ENCODE measurements at places on chromosomes 6 and 20.

DNA sequence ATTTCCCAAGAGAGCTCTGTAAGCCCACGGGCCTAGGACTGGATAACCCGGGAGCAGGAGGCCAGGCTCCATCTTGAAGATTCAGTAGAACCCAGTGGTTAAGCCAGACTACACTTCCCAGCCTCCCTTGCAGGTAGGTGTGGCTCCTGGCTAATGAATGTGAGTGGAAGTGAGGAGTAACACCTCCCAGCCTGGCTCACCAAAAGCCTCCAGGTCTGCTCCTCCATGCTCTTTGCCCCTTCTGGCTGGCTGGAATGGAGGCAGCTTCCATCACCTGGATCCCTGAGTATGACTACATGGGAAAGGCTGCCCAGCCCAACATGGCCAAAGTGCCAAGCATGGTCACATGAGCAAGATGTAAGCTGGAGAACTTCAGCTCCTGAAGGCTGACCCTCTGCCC, 9.7 kb downstream of the LRRN4 start:
- DNase-seq, result peak; percentile 73

DNA sequence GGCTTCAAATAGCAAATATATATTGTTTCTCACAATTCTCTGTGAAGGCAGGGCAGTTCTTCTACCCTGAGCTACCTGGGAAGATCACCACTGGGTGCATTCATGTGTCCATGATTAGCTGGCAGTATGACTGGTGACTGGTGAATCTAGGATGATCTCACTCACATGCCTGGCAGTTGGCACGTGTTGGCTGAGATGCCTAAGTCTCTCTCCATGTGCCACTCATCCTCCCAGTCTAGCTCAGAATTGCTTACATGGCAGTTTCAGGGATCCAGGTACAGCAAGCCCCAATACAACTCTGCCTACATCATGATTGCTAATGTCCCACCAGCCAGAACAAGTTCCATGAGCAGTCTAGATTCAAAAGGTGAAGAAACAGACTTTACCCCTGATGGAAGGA, 346.8 kb upstream of the CNR1 start:
- no peak for DNase-seq

GRCh38 chr6:74087899-74088298, 391.9 kb downstream of the CD109 start:
- DNase-seq, result peak; percentile 2

DNA sequence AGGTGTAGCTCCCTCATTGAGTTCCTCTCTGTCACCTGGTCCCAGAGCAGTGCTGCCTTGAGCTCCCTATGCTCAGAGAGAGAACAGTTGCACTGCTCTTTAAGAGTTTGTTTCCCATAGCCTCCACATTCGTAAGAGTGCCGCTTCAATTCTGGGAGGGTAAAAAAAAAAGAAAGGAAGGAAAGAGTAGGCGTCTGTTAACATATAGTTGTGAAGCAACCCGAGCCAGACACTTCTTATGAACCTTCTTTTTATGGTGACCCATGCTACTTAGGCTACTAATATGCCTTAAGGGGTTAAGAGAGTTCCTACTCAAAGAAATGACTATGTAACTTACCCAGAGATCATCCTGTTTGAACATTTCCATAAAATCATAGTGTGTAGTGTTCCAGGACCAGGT, 4.3 kb upstream of the ARG1 start:
- DNase-seq, result no peak

DNA sequence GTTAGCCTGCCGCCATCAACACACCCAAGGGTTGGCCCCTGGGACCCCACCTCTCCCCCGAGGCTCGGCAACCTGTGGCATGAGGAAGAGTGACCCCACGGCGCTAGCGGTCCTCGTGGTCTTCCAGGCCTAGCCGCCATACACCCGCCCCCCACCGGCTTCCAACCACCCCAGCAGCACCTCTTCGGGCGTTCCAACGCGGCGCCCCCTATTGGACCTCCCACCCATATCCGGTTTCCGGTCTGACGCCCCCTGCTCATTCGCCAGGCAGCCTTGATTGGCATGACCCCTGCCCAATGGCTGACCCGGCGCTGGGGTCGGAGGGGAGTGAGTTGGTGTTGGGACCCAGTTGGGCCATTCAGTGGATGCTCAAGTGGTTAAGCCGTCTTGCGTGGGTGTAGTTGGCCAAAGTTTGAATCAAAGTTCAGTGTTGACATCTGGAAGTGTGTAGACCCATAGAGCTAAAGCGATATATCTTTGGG, at the start of gene GNAS-AS1:
Gene GNAS-AS1 (minus strand): TSS at position 210 of the 482 bp plus-strand sequence.
- DNase-seq, result peak; percentile 96

- DNase-seq, result no peak
Measured at GRCh38 chr20:6007529-6008103, 46.2 kb downstream of the LRRN4 start.

DNA sequence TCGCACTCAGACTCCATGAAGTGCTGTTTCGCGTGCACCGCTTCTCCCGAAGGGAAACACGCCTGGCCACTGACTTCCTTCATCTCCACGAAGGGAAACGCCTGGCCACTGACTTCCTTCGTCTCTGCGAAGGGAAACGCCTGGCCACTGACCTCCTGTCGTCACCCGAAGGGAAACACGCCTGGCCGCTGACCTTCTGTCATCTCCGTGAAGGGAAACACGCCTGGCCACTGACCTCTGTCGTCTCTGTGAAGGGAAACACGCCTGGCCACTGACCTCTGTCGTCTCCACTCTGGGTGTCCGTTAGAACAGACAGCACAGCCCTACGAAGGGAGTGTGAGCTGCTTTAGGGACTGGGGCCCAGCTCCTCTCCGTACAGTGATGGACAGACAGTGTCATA, 17.1 kb upstream of the ADRM1 start:
- DNase-seq, result no peak

- DNase-seq, result peak; percentile 22
Measured at GRCh38 chr6:56246541-56246880, 869 bp downstream of the COL21A1 start.

GRCh38 chr6:151442371-151442770, 9.6 kb downstream of the RMND1 start:
- DNase-seq, result no peak

GRCh38 chr6:40804905-40805304, 217.7 kb upstream of the LRFN2 start:
- DNase-seq, result no peak

GRCh38 chr20:611047-611842, 1.1 kb upstream of the TCF15 start:
- no peak for DNase-seq

DNA sequence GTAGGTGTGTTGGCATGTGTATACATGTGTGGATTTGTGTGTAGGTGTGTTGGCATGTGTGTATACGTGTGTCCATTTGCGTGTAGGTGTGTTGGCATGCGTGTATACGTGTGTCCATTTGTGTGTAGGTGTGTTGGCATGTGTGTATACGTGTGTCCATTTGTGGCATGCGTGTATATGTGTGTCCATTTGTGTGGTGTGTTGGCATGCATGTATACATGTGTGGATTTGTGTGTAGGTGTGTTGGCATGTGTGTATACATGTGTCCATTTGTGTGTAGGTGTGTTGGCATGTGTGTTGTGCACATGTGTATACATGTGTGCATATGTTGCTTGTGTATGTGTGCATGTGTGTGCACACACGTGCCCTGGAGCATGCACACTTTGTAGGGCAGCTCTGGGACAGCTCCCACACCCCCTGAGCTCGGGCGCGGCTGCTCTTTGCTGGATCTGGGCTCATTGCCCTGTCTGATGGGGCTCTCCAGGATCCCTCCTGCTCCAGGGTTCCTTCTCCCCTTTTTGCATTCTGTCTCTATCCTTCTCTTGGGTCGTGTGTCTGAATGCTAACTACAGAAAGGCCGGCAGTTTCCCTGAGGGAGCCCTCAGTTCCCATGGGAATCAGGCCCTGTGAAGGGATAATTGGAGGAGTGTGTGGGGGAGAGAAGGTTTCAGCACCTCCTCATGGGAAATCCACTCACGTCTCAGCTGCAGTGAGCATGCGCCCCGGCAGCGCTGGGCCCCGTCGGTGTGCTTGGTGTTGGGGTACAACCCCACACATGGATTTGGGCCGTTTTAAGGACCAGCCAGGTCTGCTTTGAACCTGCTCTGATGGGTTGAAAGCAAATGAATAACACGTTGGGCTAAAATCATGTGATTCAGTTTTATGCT, 102.0 kb downstream of the ERMARD start:
- no peak for DNase-seq

GRCh38 chr6:23218751-23219150, 649.4 kb downstream of the HDGFL1 start:
- peak; percentile 88 for DNase-seq

- no peak for DNase-seq
Measured at GRCh38 chr6:85134172-85134571, 315.7 kb upstream of the NT5E start.

Data from mesendoderm (in vitro differentiated cells).